Activated CD4-positive, alpha-beta memory T cell treated with anti-CD3 and anti-CD28 coated beads, Interleukin-2, amount 10 ng/mL, durations not matched to agents 7 days and 5 days (primary cell): ENCODE measurements at places on chromosomes 12 and 14. TPM values are rescaled to one million over a fixed set of nuclear protein-coding genes. Genes with fewer than 3 reads are reported as not detected.

MYO1H gene
- not detected for total RNA-seq

CCDC177 gene
- total RNA-seq: not detected

VPS37B gene
- total RNA-seq: 27.1 TPM

CLEC1A gene
- not detected for total RNA-seq

ACSS3 gene
- not detected for total RNA-seq

DNA sequence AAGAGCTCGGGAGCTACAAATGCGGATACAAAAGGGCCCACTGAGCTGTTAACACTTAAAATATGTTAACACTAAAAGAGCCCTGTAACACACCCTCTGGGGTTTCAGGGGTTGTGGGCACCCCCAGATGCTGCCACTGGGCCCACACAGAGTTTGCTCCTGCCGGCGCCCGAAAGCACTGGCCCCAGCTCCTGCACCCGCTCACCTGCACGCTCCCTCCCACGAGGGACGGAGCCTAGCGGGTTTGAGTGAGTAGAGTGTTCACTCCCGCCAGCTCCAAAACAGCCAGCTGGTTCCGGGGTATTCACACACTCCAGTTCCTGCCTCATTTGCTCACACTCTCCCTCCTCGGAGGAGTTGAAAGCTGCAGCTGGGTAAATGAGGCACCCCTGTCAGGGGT, 357.7 kb downstream of the ETNK1 start:
- no peak overlapping the region for H3K27ac ChIP-seq
- H3K4me3 ChIP-seq: no peak overlapping the region
- H3K4me1 ChIP-seq: no peaks in the 10 kb centered on the region
- no peaks in the 10 kb centered on the region for H3K36me3 ChIP-seq
- no peaks in the 10 kb centered on the region for H3K27me3 ChIP-seq

DNA sequence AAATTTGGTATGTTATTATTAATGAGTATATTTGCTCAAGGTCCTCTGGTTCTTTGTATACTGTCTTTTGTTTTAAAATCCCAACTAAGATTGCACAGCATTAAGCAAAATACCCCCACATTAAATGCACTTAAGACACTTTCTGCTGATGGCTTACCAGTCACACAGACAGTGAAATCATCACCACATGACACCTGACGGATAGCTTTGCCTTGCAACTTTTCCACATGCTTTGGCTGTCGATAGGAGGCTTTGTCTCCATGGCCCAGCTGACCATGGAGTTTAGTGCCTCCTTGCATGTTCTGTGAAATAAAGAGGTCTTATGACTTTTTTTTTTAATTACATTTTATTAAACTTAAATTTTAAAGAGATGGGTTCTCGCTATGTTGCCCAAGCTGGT, 19.7 kb downstream of the NEK9 start:
- peaks cover 70% of the 10 kb centered on the region for H3K36me3 ChIP-seq
- H3K4me1 ChIP-seq: peaks cover 3% of the 10 kb centered on the region
- no peak overlapping the region for H3K4me3 ChIP-seq
- DNase-seq: no peak
- no peak overlapping the region for H3K27ac ChIP-seq
- no peaks in the 10 kb centered on the region for H3K27me3 ChIP-seq

DNA sequence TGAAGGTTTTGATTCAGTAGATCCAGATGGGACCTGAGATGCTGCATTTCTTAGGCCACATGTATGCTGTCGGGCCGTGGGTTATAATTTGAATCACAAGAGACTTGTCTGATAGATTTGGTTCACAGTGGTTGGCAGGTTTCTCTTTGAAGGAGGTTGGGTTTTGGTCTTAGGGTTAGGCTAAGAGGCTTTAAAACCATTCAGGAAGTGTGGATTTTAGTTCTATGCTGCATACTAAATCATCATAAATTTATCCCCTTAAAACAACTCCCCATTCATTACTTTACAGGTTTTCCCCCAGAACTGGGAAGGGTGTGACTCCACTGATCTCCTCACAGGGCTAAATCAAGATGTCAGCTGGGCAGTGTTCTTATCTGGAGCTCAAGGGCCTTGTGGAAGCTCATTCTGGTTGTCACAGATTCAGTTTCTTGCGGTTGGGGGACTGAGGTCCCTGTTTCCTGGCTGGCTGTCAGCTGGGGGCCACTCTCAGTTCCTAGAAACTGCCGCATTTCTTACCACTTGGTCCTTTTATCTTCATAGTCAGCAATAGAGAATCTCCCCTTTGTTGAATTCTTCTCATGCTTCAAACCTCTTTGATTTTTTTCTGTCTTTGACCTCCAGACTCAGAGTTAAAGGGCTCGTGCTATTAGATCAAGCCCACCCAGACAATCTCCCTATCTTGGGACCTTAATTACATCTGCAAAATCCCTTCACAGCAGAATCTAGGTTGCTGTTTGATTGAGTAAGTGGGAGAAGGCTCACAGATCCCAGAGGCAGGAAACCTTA, 20.6 kb upstream of the PCNX1 start:
- H3K27me3 ChIP-seq: peaks cover 3% of the 10 kb centered on the region
- peak; percentile 80 for DNase-seq
- peak overlapping the region; percentile 68 for H3K4me3 ChIP-seq
- peaks cover 90% of the 10 kb centered on the region for H3K4me1 ChIP-seq
- H3K36me3 ChIP-seq: no peaks in the 10 kb centered on the region

GRCh38 chr12:109830718-109831117, 2.5 kb downstream of the TRPV4 start:
- H3K36me3 ChIP-seq: no peaks in the 10 kb centered on the region
- H3K27ac ChIP-seq: no peak overlapping the region
- H3K4me3 ChIP-seq: no peak overlapping the region

DNA sequence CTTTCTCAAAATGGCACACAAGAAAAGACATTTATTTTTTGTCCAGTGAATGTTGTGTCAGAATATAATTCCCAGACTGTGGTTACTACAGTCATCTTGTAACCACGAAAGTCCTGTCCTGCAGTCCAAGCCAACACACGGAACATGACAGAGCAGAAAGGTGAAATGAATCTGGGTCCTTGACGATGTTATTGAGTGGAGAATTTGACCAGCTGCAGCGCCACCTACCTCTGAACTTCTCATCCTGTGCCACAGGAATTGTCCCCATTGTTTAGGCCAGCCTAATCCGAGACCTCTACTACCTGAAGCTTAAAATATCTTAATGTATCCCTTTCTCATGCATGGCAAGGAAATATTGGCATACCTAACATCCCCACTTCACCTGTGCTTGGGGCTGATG, 64.1 kb upstream of the OTX2 start:
- DNase-seq: no peak
- H3K36me3 ChIP-seq: no peaks in the 10 kb centered on the region
- no peaks in the 10 kb centered on the region for H3K4me1 ChIP-seq
- H3K4me3 ChIP-seq: no peak overlapping the region

GRCh38 chr12:57845478-57846284, 848 bp downstream of the CTDSP2 start:
- H3K4me3 ChIP-seq: peak overlapping the region; percentile 80
- peak; percentile 61 for DNase-seq
- peaks cover 14% of the 10 kb centered on the region for H3K27me3 ChIP-seq
- peak overlapping the region; percentile 47 for H3K27ac ChIP-seq
- H3K4me1 ChIP-seq: peaks cover 44% of the 10 kb centered on the region

- DNase-seq: no peak
- H3K36me3 ChIP-seq: peaks cover 20% of the 10 kb centered on the region
- no peaks in the 10 kb centered on the region for H3K27me3 ChIP-seq
- H3K4me1 ChIP-seq: peaks cover 51% of the 10 kb centered on the region
Observed at GRCh38 chr12:56150563-56150962, 1.8 kb upstream of the MYL6B start.
